ENCODE measurements at places on chromosomes 2 and 18.

GRCh38 chr2:23721454-23721826 lies 205.5 kb downstream of the ATAD2B start:
- DNase-seq = no peak

- no peak for DNase-seq
These were observed 28.6 kb downstream of the DOCK10 start for GRCh38 chr2:225013425-225014365.

DNA sequence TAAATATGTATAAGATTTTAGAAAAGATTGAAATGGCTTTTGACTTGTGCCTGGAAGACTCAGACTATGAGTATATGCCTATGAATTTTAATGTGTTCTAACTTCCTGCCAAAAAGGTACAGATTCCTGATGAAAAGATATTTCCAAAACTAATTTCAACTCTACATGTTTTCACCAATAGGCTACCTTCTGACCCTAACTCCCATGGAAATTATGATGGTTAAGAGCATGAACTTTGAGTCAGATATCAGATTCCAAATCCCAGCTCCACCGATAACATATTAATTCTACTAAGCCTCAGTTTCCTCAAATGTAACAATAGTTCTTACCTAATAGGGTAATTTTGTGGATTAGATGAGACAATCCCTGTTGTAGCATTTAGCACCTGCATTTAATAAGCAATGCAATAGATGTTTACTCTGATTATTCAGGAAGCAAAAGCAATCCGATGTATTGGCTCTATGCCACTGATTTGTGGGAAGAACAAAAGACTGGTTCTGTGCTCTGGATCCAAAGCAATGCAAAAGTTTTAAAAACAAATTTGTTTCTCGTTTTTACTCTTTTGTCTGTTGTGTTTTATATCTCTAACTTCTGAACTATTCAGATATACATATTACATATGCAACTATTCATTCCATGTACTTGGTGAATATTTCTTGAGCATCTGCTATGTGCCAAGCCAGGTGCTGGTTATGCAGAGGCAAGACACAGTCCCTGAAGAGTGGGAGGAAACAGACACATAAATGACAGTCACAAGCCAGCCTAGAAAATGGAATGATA lies 115.4 kb downstream of the GATA6 start:
- DNase-seq = no peak

GRCh38 chr2:2714408-2714807 lies 383.3 kb upstream of the MYT1L start:
- no peak for DNase-seq

DNA sequence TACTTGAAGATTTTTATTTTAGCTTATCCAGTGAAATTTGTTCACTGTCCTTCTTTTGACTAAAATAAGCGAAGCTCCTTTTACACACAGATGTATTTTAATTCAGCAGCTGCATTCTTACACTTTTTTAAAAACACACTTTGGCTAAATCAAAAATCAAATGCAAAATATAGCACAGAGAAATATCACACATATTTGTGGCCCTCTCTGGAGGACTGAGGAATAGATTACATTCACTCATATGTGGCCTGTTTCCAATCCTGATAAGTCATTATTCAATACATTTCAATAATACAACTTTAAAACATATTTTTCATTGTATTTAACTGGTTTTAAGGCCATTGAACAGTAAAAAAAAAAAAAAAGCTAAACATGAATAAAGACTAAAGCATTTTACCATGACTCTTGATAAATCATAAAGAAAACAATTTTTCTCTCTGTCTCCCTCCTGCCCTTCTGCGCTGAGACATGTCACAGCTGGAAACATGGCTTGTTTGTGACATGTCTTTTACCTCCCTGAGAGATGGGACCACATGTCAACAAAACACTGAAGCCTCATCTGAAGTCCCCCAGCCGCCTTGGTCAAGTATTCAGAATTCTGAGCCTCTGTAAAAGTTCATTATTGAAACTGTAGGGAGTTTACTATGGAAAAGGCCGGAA lies 221.0 kb downstream of the ZNF407 start:
- no peak for DNase-seq

- DNase-seq = no peak
These were observed 343.4 kb downstream of the GPD2 start for GRCh38 chr2:156779416-156780120.

DNA sequence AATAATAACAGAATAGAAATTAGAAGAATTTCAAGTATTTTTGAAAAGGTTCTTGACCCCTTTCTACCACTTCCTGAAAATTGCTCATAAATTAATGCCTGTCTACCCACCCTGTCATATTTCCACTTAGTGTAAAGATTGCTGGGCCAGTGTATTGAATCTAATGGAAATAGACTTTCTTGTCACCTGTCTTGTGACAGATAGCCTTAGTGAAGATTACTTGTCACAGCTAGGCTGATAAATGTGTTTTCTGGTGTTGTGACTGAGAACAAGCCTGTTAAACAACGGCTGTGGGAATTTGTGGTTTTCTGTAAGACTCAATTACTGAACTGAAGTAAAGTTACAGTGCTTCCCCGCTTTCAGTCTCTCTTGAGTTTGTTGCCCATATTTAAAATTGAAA lies 37.0 kb downstream of the PIK3C3 start:
- peak; percentile 27 for DNase-seq

DNA sequence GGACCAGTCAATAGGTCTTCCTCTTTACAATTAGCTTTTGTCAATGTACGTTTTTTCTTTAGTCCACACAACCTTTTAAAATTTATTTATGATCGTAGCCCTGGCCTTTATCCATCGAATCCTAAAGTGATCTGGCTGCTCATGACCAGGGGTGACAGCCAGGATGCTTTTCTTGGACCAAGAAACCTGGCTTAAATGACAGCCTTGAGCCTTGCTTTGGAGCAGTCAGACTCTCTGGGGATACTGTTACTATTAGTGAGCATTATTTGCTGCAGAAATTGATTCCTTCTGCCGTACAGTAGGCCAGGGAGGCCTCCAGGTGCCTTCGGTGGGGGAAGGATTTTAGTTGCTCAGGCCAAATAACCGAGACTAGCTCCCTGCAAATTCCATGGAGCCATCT lies 70.2 kb downstream of the AGAP1 start:
- DNase-seq = no peak

Data from astrocyte of the hippocampus (primary cell).